ENCODE measurements at places on chromosomes 6 and 20.
A peak's percentile ranks its signal among the peaks of the same experiment; 100 is the strongest.

GRCh38 chr20:8007490-8007889 is 12.1 kb downstream of the TMX4 start:
- no peak for DNase-seq

- peak; percentile 46 for DNase-seq
Measured at GRCh38 chr20:35600993-35601973, 14.3 kb upstream of the SPAG4 start.

DNA sequence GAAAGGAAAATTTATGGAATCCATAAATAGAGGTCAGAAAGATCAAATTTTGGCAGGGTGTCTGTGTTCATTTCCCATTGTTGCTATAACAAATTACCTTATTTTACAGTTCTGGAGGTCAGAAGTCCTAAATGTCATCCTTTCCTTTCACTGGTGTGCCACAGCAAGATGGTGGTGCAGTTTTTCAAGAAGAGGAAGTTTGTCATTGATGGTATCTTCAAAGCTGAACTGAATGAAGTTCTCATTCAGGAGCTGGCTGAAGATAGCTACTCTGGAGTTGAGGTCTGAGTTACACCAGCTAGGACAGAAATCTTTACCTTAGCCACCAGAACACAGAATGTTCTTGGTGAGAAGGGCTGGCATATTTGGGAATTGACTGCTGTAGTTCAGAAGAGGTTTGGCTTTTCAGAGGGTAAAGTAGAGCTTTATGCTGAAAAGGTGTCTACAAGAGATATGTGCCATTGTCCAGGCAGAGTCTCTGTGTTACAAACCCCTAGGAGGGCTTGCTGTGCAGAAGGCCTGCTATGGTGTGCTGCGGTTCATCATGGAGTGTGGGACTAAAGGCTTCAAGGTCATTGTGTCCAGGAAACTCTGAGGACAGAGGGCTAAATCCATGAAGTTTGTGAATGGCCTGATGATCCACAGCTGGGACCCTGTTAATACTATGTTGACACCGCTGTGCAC is 7.2 kb upstream of the CCNC start:
- DNase-seq: no peak

DNA sequence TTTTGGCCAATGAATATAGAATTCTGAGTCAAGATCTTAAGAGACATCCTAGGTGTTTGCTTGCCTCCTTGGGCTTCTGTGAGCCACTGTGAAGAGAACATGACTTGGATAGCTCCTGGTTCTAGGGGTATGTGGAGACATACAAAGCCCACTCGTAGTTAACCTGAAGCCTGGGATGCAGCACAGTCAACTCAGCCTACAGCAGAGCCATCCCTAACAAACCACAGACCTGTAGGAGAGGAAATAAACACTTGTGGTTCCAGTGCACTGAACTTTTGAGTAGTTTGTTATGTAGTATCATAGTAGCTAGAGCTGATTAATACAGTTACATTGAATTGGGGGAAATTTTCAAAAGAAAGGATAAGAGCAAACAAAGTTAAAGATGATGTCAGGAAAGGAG is 474.4 kb upstream of the HSF2 start:
- DNase-seq: no peak

GRCh38 chr20:19453862-19454261 is 241.4 kb downstream of the SLC24A3 start:
- no peak for DNase-seq

DNA sequence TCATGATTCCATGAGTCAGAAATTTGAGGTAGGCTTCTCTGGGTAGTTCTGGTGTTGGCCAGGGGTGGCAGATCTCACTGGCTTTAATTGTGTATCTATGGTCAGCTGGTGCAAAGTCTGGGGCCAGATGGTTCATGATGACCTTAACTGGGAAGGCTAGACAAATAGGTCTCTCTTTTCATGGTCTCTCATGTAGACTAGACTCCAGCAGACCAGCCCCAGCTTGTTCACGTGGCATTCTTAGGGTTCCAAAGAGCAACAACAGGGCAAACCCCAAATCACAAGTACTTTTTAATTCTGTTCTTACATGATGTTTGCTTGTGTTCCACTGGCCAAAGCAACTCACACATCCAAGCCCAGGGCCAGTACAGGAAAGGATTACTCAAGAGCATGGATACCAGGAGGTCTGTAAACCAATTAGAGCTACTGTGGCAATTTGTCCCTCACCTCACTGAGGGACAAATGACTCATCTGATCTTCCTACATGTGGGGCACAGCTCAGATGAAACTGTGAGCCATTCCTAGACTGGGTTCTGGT is 79.5 kb upstream of the PBOV1 start:
- DNase-seq: no peak

- no peak for DNase-seq
Measured at GRCh38 chr20:38175304-38176180, 10.5 kb upstream of the TGM2 start.

DNA sequence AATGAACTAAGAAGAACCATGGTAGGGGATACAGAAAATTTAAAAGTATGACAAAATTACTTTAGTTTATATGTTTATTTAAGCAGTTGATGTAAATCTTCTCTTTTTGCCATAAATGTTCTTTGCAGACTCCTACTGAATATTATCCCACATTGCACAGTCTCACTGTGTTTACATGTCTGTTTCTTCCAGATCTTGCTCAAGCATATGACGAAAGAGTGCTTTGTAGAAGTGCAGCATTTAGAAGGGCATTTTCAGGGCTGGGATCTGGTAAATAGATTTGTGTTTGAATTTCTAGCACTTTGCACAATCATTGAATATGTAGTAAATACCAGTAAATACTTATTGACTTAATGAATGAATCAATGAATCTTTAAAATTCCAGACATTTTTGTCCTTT is 152.0 kb upstream of the EPHA7 start:
- DNase-seq: no peak

DNA sequence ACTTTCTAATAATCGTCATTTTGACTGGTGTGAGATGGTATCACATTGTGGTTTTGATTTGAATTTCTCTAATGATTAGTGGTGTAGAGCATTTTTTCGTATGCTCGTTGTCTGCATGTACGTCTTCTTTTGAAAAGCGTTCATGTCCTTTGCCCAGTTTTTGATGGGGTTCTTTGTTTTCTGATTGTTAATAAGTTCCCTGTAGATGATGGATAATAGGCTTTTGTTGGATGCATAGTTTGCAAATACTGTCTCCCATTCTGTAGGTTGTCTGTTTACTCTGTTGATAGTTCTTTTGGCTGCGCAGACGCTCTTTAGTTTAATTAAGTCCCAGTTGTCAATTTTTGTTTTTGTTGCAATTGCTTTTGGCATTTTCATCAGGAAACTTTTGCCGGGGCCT is 32.3 kb upstream of the XRN2 start:
- no peak for DNase-seq

DNA sequence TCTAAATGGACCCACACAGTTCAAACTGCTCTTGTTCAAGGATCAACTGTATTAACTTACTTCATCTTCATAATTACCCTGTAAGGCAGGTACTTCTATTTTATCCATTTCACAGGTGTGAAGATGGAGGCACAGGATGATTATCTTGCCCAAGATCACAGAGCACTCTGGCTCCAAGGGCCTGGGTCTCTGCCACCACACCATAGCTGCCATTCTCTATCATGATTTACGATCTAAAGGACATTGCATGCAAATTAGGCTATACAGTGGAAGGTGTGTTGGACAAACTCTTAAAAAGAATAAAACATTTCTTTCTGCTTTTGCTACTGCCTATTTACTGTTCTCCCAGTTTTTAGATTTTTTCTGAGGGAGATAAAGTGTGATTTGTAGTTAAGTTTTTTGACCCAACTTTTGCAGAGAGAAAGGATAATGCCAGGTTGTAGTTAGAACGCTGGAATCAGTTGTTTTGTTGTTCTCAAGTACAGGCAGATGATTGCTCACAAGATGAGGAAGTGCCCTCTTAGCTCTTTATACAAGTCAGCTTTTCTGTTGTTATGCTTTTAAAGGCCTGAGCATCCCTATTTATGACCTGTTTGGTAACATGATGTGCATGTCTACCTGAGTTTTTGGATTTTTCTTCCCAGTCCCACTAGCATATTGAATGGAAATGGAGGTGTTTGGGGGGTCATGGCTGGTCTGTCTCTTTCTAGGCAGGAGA is 247.9 kb downstream of the ZFAND3 start:
- DNase-seq: no peak

DNA sequence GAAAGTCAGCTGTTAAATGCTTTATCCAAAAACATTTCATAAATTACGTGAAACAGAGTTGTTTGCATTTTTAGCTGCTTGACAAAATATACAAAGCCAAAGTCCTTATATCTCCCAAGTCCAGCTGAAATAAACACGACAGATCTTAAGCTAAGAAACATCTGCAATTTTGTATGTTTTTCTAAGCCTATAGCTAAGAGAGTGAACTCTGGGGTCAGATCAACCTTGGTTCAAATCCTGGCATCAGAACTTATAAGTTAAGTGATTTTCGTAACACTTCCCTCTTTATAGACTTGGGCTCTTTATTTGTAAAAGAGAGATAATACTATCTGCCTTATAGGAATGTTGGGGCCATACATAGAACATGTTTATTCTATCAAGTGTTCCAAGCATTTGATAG is 176.7 kb downstream of the PTPRK start:
- no peak for DNase-seq

- DNase-seq: no peak
Measured at GRCh38 chr6:164554700-164555476, 754.5 kb downstream of the C6orf118 start.

- no peak for DNase-seq
Measured at GRCh38 chr20:31739550-31739977, 474 bp downstream of the TPX2 start.

GRCh38 chr6:169574420-169574819 is 127.4 kb downstream of the WDR27 start:
- DNase-seq: no peak

GRCh38 chr6:43933148-43933885 is 163.3 kb downstream of the VEGFA start:
- DNase-seq: no peak

DNA sequence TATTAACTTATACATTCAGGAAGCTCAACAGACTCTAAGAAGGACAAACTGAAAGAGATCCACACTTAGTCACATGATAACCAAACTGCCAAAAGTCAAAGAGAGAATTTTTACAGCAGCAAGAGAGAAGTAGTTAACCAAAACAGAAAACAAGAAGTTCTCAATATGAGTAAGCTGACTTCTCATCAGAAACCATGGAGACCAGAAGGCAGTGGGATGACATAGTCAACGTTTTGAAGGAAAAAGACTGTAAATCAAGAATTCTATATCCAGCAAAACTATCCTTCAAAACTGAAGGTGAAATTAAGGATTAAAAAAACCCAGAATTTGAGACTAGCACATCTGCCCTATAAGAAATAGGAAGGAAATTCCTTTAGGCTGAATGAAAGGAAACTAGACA is 60.4 kb downstream of the COL19A1 start:
- DNase-seq: no peak

- DNase-seq: no peak
Measured at GRCh38 chr6:16582446-16583143, 178.7 kb downstream of the ATXN1 start.

- no peak for DNase-seq
Measured at GRCh38 chr20:44609006-44609515, 26.7 kb downstream of the PKIG start.

DNA sequence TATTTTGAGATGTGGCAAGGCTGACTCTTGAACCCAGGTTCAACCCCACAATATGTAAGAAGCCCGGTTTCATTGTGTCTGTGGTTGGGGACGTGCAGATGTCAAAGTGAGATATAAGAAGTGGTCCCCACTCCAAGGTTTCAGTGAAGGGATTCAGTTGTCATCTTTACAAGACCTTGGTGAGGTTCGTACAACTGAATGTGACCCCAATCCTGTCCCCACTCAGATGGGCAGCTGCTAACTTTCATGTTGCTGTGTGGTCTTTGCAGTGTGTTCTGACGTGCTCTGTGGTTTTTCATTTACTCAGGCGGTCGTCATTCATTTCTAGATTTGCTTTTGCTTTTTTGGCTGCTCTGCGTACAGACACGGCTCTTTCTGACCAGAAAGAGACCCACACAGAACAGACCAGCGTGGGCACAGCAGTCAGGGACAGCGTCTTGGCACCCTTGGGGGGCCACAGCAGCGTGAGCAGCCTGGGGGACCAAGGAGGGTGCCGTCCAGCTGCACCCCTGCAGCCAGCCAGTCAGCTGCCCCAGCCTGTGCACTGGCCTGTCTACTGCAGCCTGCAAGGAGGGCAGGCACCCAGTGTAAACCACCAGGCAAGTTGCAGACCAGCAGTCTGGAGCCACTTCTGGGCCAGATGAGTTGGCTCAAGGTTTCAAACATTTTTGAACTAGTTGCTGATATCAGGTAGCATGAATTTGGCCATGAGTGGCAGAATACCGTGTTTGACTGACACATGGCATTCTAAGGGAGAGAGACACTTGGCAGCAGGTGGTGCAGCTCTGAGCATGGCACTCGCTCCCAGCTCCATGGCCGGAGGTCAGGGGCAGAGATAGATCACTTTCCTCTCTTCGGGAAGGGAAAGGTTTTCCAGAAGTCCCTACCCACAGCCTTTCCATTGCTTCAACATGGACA is 49.4 kb upstream of the IRF4 start:
- DNase-seq: no peak

GRCh38 chr20:1901704-1902103 is 6.5 kb downstream of the SIRPA start:
- no peak for DNase-seq

- peak; percentile 60 for DNase-seq
Measured at GRCh38 chr20:32091888-32092346, 17.6 kb upstream of the TM9SF4 start.

DNA sequence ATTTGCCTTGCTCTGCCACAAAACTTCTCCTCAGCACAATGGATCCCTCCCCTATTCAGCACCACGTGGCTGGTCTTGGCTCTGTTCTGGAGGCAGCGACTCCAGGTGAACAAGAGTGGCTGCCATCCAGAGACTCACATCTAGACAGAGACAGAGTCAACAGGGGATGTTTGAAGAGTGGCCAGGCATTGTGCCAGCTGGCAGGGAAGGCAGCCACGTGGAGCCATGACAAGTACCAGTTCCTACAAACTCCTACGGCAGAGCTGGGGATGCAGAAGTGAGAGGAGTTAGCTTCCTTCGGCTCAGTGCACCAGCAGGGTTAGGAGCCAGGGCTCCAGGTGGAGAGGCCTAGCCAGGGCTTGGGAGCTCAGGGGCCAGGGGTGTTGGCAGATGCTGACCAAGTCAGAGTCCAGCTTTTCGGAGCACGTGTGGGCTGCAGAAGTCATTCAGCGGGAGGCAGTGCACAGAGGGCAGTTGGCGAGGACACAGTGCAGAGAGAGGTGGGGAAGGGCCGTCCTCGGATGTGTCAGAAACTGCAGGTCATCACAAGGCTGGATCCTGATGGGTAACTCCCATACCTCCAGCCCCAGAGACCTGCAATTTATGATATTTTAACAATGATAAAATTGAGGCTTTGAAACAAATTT is 171.7 kb upstream of the PDE10A start:
- DNase-seq: no peak
